ENCODE measurements at places on chromosomes 4 and X.

- no peak for DNase-seq
These were observed 20.4 kb downstream of the TMEM165 start for GRCh38 chr4:55416176-55416575.

- peak; percentile 32 for DNase-seq
These were observed 37.2 kb downstream of the PCGF3 start for GRCh38 chr4:742742-743311.

- no peak for DNase-seq
These were observed 129.1 kb upstream of the PITX2 start for GRCh38 chr4:110751986-110752385.

DNA sequence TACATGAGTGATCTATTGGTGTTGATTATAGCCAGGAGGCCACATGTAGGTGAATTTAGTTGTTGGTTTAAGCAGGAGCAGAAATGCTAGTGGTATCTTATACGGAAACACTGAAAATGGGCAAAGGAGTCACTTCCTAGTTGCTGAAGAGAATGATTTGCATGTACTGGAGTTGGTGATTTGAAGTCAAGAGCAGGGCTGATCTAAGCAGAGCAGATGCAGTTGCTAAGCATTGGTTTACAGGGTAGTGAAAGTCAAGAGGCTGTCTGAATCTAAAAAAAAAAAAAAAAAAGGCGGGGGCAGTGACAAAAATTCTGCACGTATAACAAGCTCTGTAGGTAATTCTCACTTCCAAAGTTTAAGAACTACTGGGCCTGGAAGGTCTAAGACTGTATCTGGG lies 90.4 kb upstream of the HPRT1 start:
- no peak for DNase-seq

DNA sequence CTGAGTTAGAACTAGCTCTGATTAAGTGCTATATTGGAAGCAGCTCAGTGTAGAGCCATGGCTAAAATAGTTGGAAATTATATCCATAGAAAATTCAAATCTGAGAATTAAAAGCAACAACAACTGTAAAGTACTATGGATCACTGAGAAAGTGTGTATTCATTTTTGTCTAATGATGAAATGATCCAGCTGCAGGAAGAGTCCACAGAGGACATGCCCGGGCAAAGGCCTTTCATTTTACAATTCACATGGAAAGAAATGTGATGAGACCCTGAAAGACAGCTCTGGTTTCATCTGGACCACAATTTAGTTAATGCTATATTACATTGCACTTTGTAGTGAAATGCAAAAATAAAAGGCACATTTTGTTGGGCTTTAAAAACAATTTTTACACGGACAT lies 196.8 kb upstream of the FAT1 start:
- no peak for DNase-seq

DNA sequence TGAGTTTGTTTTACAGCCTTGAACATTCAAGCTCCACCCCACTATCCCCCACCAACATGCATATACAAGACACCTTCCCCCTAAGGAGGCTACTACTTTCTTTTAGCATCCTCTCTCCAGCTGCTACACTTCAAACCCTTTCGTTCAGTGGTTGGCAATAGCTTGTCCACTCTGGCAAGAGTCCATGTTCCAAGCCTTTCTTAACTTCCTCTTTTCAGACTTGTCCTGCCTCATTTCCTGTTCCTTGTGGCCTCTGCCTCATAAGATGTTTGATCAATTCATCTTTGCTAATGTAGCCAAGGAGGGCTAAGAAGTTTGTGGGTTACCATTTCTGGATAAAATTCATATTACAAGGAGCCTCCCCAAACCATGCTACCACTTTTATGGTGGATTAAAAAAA lies 20.8 kb upstream of the ZCCHC12 start:
- peak; percentile 36 for DNase-seq

DNA sequence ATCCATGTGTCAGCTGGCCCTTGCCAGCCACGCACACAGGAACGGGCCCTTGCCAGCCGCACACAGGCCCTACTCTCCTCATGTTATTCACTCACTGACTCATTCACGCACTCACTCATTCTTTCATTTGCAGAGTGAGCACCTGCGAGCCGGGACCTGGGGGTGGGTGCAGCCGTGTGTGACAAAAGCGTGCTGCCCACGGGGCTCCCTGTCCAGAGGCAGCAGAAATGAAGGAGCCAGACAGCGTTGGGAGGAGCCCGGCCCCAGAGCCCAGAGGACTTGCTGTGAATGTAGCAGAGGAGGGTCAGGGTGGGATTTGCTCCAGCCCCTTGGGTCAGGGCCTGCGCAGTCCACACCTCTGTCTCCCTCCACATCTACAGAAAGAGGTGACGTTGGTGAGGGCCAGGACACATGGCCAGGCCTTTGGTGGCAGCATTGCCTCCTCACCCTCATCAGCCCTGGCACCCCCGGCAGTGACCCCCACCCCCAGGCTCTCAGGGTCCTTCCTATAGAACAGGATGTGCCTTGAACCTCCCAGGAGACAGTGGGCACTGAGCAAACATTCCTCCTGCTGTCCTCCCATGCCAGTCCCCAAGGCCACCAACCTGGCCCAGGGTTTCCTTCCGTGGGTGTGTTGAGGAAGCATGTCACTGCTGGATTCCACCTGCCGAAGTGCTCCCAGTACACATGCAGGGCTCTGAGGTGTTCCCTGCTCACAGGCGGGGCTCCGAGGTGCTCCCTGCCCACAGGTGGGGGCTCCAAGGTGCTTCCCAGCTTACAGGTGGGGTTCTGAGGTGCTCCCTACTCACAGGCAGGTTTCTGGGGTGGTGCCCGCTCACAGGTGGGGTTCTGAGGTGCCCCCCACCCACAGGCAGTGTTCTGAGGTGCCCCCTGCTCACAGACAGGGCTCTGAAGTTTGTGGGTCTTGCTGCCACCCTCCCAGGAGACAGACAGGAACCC lies 105.7 kb downstream of the HMX1 start:
- no peak for DNase-seq

GRCh38 chrX:134717698-134718097 lies 59.4 kb upstream of the PLAC1 start:
- DNase-seq: no peak

- peak; percentile 81 for DNase-seq
These were observed 200.0 kb downstream of the IL1RAPL1 start for GRCh38 chrX:28787206-28787605.

DNA sequence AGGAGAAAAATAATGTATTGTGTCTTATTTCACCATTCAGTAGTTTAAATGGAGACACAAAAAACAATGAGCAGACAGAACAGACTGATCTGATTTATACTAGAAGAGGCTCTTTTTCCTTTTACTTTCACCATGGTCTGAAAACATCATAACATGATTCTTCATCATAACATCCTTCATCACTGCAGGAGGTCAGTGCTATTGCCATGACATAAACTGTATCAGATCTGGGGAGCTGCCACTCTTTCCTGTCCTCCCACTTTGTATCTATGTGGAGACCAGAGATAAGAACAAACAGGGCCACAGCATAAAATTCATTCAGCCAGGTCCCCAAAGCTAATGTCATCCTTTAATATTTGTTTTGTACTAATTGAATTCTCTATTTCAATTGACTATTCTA lies 25.2 kb downstream of the SOD3 start:
- no peak for DNase-seq

- DNase-seq: no peak
These were observed 35.5 kb downstream of the AMER1 start for GRCh38 chrX:64169988-64170387.

- DNase-seq: no peak
These were observed 25.7 kb upstream of the CT47A1 start for GRCh38 chrX:121011254-121011653.

DNA sequence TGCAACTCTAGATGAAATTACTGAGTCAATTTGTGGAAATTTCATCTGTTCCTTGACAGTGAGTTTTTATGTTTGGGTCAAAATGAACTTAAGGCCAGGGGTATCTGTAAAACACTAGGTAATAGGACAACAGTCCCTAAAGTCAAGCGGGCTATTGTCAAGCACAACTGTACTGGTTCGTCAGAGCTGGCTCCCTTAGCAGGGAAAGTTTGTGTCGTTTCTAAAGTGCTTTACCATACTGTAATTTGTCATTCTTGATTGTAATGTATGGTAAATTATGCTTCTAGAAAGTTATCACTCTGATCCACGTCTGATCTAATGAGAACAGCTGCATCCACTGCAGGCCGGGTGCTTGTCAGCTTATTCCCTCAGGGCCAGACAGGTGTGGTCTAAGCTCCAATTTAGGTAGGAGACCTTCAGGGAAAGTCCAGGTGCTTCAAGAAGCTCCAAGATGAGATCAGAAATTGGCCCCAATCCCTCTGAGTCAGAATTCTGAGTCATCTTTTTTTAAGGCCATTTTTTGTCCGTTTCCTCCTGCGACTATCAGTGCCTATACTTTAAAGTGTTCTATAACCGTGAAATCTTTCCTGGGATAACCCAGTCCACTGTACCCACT lies 92.2 kb downstream of the PALLD start:
- DNase-seq: peak; percentile 88

- DNase-seq: peak; percentile 85
These were observed 325.6 kb downstream of the CAMK2D start for GRCh38 chr4:113435893-113436292.

DNA sequence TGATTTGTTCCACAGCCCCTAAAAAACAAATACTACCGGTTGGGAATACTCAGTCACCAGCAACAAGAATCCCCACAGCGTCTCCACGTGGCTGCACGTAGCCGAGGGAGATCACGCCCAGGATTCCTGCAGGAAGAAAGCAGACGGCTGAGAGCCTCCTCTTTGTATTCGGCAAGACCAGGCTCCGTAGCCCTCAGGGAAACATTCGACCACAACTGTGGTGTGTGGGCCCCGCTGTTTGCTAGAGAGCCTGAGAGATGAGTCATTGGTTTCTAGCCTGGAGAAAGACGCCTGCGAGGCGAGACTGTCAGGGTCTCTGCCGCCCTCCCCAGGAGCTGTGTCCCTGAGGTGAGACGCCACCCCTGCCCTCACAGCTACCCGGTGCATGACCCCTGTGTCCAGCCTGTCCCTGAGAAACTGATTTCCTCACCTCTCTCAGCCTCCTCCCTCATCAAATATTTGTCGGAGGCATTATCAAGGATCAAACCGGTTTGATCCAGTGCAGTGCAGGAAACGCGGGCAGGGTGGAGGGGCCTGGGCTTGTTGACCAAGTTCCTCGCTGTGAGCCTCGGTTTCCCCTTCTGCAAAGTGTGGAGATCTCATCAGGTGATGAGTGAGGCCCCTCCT lies 4.7 kb upstream of the S100P start:
- DNase-seq: peak; percentile 94

DNA sequence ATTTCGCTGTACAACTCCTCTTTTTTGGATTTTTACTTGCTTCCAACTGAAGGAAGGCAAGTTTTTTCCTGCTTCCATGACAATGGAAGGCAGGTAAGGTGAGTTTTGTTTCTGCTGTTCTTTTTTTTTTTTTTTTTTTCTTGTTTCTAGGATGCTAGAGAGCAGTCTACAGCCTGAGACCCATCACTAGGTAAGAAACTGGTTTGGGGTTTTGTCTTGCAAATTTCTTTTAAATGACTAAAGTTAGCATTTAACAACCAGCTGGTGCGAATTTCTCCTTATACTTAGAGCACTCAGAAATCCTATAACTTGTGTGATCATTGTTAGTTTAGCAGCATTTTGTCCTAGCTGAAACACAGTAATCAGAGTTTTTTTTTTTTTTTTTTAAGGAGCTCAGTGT lies 378.4 kb upstream of the CNKSR2 start:
- no peak for DNase-seq

- peak; percentile 0 for DNase-seq
These were observed 168.7 kb downstream of the DLG3 start for GRCh38 chrX:70613295-70613694.

GRCh38 chrX:113136836-113137235 lies 296.2 kb upstream of the AMOT start:
- no peak for DNase-seq

- no peak for DNase-seq
These were observed 14.4 kb downstream of the MCUB start for GRCh38 chr4:109574443-109574850.

GRCh38 chrX:123745511-123745910 lies 12.7 kb upstream of the THOC2 start:
- DNase-seq: no peak

- DNase-seq: no peak
These were observed 66.0 kb downstream of the FBXO8 start for GRCh38 chr4:174217273-174218126.

GRCh38 chrX:74344280-74344622 lies 40.3 kb downstream of the ZCCHC13 start:
- no peak for DNase-seq
